ENCODE measurements at places on chromosomes 4 and X.

- ATAC-seq: no peak
Observed at GRCh38 chr4:19694812-19695211, 556.9 kb upstream of the SLIT2 start.

- ATAC-seq: no peak
Observed at GRCh38 chrX:7485061-7485460, 337.1 kb upstream of the PUDP start.

DNA sequence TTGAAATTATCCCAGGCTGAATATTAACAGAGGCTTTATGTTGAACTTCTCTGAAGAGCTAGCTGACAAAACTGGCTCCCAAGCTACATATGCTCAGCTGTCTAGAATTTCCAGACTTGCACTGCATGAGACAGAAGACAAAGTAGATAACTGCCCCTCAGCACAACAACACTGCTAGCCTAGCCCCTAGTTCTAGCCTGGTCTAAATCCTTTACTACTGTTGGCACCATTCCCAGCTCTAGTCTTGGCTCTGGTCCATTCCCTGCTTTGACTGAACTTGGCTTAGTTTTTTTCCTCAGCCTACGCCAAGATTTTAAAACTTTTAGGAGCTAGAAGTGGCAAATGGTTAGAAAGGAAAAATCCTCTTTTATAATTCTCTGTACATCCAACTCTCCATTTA is 7.6 kb upstream of the OPHN1 start:
- peak; percentile 79 for ATAC-seq

DNA sequence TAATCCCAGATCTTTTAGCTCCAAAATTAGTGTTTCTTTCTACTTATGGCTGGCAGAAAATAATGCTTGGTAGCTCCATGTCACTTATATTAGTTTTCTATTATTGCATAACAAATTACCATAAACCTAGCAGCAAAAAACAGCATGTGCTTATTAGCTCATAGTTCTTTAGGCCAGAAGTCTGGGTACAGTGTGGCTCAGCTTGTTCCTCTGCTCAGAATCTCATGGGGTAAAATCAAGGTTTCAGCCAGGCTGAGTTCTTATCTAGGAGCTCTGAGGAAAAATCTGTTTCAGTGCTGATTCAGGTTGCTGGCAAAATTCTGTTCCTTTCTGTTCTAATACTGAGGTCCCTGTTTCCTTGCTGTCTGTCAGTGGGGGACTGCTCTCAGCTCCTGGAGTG is 101.1 kb downstream of the CT47B1 start:
- ATAC-seq: no peak

DNA sequence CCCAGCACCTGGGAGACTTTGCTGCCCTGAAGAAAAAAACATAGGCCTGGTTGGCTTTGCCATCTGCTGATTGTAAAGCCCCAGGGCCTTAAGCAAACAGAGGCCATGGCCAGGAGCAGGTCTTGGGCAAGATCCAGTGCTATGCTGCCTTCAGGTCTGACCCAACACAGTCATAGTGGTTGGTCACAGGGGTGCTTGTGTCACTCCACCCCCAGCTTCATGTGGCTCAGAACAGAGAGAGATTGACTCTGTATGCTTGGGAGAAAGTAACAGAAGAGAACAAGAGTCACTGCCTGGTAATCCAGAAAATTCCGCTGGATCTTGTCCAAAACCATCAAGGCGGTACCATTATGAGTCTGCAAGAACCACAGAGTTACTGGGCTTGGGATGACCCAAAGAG is 24.4 kb upstream of the SMARCA5 start:
- ATAC-seq: no peak

GRCh38 chrX:45198301-45198700 is 2.4 kb downstream of the DIPK2B start:
- ATAC-seq: no peak

GRCh38 chr4:30073011-30073710 is 647.0 kb upstream of the PCDH7 start:
- no peak for ATAC-seq

DNA sequence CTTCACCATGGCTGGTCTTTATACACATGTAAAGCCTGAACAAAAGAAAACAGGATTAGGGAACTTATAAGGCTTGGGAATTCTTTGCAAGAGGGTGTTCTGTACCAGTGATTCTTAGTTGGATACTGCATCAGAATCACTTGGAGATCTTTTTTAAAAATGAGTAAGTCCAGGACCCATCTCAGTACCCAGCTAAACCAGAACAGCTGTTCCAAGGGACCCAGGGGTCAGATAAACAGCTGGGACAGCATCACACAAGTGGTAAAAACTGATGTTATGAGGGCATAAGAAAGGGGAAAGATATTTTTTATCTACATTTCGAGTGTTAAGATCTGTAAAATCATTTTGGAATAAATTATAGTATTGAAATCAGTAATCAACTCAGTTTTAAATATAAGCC is 16.1 kb downstream of the PGRMC2 start:
- no peak for ATAC-seq

DNA sequence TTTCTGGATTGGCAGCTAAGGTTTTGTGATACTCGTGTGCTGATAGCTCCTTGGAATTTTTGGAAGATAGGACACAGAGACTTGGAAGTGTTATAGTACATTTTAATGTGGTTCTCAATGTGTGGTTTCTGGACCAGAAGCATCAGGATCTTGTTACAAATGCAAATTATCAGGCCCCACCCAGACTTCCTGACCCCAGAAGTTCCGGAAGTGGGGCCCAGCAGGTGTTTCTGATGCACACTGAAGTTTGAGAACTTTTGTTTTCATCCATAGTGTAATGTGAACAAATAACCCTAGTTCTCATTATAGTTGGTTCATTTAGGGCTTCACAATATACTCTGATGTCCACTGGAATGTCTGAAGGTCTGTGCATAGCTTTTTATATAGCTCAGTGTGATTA is 49.6 kb downstream of the LAMP2 start:
- ATAC-seq: no peak

GRCh38 chr4:99894161-99894997 is at the start of gene LAMTOR3:
LAMTOR3 (minus strand) TSS chr4:99894427; CDS start chr4:99893963, 464 bp downstream.
- ATAC-seq: peak; percentile 99

- no peak for ATAC-seq
Observed at GRCh38 chr4:140863197-140863596, 107.0 kb upstream of the TBC1D9 start.

DNA sequence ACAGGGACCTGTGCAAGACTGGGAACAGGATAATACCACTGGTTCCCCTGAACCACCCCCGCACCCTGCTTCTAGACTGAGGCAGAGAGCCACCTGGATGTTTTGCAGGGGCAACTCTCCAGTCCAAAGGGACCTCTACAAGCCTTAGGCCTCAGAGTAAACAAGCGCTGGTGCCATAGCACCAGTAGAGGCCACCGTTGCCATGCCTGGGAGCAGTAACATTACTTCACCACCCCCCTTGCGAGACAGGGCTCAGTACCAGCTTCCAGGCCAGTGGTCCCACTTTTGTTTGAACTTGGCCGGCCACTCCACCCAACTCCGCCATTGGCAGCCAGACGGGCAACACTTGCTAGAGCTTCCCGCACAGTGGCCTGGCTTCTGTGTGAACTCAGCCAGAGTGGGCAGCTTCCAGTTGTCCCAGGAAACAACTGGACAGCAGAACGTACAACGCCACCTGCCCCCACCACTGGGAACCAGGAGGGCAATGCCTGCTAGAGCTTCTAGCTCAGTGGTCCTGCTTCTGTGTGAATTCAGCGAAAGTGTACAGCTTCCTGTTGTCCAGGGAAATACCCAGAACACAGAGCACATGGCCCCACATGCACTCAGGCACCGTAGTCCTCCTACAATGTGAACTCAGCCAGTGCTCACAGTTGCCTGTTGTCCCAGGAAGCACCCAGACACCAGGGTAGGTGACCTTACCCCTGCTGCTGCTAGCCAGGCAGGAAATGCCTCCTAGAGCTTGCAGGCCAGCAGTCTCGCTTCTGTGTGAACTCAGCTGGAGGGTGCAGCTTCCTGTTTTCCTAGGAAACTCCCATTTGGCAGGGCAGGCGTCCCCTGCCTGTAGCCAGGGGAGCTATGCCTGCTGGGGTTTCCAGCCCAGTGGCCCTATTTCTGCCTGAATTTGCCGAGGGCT is 39.9 kb upstream of the PCDH19 start:
- ATAC-seq: no peak

DNA sequence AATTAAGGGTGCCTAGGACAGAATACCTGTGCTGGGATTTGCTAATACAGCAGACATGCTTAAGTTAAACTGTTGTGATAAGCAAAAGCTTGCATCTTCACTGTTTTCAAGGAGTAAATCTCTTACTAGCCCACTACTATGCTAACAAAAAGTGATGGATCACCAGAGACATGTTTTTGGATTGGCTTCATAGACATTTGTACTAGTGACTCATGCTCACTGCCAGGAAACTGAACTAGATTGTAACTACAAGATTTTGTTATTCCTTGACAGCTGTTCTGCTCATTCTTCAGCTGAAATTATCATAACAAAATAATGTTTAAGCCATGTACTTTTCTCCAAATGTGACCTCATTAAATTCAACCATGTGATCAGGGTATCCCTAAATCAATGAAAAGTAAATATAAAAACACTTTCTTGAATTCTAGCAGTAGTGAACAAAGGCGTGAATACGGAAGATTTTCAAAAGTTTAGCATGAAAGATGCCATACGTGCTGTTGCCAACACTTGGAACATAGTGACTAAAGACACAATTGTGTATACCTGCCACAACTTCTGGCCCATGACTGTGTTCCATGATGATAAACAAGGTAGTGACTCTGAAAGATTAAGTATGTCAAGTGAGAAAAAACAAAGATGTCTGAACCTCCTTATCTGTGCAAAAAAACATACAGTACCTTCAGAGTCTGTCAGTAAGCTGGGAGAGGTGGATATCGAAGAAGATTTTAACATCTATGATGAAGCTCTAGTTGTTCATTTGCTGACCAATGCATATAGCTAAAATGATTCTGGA is 154.0 kb downstream of the BTC start:
- ATAC-seq: peak; percentile 61

- ATAC-seq: peak; percentile 90
Observed at GRCh38 chr4:121139533-121140222, 24.4 kb downstream of the TNIP3 start.

DNA sequence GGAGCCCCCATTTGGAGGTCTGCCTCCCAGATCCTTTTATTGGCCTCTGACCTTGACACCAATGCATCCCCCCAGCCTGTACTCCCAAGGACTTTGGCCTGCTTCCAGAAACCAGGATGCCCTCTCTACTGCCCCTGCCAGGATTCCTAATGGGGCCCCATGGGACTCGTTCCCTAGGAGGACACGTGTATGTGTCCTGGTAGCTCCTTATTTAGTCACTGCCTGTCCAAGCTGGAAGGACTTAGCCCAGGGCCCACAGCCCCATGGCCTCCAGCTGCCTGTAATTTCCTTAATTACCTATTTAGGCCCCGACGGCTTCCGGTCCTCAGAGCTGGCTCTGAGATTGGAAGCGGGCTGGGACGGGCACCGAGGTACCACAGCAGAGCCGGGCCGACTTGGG is 9.4 kb downstream of the ATP2B3 start:
- ATAC-seq: no peak

DNA sequence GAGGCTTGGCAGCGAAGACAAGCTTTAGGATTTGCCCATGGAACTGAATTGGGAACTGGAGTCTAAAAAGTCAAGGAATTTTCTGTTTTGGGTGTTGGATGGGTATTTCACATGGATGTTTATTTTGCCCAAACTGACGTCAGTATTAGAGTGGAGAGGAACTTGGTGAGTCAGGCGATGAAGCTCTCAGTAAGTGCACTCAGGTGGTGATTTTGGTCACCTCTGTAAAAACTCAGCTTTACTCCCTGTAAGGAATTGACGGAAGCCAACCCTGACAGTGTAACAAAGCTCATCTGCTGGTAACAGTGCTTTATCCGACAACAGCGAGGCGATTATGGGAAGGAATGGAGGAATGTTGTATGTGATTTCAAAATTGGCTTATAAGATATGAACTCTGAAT is 77.0 kb upstream of the PGRMC2 start:
- ATAC-seq: no peak

GRCh38 chr4:91936311-91936710 is 367.5 kb upstream of the GRID2 start:
- ATAC-seq: no peak

DNA sequence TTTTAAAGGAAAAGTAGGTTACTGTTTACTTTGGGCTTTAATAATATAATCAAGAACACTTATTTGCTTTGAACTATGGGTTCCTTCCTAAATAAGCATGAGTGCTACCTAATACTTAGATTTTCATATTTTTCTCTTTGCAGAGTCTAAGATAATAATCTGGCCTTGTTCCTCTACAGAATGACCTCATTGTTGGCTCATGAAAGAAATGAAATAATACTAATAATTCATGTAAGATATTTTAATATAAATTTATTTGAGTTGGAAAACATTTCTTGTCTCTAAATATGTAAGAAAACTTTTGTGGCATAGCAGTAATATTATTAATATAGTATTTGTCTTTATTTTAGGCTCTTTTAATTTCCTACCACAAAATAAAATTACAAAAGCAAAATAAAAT is 601.3 kb downstream of the IQCM start:
- no peak for ATAC-seq

DNA sequence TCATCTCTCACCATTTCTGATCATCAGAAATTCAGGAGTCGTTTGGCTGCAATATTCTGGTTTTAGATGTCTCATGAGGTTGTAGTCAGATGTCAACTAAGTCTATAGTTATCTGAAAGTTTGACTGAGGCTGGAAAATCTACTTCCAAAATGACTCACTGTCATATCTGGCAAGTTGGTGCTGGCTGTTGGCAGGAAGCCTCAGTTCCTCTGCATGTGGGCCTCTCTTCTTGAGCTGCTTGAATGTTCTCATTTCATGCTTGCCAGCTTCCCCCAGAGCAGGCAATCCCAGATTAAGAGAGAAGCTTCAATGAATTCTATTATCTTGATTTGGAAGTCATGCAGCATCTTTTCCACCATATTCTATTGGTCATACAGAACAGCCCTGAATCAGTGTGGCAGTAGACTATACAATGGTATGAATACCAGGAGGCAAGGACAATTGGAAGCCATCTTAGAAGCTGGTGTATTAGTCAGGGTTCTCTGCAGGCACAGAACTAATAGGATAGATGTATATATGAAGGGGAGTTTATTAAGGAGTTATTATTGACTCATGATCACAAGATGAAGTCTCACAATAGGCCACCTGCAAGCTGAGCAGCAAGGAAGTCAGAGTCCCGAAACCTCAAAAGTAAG is 46.8 kb upstream of the ELF2 start:
- ATAC-seq: no peak
